ENCODE measurements at places on chromosomes 3 and 15. TPM values are rescaled to one million over a fixed set of nuclear protein-coding genes. Genes with fewer than 3 reads are reported as not detected.

DNA sequence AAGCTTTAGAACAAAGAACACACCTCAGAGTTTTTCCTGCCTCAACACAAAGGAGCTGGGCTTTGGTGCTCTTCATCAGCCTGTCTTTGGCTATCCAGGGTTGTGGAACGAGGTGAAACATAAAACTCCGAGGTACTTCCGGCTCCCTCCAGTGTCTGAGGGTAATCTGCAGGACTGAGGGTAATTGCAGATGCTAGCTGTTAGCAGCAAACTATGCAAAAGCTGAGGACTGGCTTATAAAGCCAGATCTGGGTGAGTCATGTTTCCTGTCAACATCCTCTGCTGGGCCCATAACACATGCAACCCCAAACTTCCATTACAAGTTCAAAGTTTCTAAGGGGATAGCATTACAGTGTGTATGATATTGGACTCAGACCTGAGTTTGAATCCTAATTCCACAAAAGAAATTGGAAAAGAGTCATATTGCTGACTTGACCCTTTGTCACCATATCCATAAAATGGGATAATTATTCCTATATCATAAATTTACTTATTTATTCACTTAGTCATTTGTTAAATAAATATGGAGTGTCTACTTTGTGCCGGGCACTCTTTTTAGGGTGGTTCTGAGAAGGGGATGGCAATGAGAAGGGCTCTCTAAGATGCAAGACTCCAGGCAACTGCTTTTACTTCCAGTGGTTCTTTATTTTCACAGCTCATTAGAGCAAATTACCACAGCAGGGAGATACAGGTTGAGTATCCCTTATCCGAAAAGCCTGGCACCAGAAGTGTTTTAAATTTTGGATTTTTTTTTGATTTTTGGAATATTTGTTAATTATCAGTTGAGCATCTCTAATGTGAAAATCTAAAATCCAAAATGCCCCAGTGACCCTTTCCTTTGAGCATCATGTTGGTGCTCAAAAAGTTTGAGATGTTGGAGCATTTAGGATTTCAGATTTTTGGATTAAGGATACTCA is 9.5 kb upstream of the TRIM69 start:
- DNase-seq = peak; percentile 49

DNA sequence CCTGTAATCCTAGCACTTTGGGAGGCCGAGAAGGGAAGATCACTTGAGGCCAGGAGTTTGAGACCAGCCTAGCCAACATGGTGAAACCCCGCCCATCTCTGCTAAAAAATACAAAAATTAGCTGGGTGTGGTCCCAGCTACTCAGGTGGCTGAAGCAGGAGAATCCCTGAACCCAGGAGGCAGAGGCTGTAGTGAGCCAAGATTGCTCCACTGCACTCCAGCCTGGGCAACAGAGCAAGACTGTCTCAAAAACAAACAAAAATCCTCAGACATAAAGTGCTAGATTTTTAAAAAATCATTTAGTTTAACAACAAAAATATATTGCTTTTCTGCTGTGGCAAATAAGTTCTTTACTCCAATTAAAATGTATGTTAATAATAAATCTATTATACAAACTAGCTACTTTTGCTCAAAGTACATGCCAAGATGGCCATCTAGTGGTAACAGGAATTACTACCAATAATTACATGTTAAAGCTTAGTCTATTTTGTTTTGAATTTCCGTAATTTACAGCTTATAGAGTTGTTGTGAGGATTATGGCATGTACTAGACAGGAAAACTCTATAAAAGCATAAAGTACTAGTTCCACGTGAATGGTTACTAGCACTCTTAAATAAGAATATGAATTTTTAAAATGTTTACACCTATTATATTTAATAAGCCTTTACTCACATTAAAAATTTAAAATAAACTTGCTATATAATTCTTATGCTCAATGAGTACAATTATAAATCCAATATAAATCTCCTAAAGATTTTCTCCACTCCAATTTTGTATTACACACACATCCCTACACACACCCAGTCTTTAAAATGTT is 39.0 kb downstream of the GABPB1 start:
- DNase-seq = peak; percentile 73

- peak; percentile 76 for DNase-seq
These were observed 127.4 kb upstream of the ADAMTS9 start for GRCh38 chr3:64815195-64815631.

The VPS39 gene
- 222 TPM for total RNA-seq

DNA sequence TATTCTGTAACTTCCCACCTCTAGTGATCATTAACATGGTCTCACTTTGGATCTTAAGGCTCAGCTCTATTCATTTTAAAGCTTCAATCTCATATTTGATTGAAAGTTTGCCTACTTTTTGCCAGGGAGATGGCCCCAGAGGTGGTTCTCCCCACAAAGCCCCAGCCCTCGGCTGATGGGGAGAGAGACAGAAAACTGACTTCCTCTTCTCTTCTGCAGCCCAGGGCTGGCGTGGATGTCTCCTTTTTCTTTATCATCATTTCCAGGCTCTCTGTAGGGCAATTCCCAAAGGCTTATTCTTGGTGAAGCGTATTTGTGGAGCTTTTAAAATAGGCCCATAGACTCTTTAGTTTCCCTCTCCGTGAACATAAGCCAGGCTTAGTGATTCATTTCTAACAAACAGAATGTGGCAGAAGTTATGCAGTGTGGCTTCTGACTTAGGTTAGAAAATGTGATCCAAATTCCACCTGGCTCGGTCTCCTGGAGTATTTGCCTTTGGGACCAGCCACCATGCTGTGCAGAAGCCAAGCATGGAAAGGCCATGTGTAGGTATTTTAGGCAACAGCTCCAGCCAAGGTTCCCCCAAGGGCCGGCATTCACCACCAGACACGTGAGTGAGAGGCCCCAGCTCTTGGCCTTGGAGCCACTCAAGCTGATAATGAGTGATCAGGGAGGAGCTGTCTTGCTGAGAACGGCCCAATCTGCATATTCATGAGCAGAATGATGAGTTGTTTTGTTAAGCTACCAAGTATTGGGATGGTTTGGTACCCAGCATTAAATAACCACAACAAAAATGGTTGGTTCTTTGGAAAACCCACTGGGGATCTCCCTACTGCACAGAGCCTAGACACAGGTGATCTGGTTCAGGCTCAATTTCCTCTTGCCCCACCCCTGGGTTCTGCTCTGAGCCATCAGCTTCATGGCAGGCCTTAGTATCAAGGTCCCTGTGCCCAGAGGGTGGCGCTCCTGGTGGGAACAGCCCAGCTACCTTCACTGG is 353.2 kb upstream of the PROK2 start:
- DNase-seq = no peak

GRCh38 chr3:68974711-68975110 is 38.8 kb downstream of the EOGT start:
- no peak for DNase-seq

DNA sequence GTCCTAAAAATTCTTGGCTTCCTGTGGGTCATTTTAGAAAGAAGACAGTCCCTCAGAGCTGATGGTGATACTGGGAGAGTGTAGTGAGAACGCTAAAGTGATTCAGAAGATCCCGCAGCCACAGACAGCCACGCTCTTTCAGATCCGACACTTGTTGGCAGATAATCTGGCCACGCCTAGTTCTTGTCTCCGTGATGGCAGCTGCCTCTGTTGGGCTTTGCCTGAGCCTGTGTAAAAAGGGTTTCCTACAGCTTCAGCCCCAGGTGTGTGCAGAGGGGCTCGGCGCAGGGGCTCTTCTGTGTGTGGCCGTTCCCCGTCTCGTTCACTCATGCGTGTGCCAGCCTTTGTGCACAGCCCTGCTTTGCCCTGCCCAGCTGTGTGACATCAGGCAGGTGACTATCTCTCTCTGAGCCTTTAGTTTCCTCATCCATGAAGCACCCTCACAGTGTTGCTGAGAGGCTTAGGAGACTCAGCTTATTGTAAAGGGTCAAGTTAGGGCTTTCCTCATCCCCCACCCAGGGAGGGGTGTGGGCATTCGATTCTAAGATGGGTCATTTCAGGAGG is 6.3 kb downstream of the IRAK2 start:
- no peak for DNase-seq

DNA sequence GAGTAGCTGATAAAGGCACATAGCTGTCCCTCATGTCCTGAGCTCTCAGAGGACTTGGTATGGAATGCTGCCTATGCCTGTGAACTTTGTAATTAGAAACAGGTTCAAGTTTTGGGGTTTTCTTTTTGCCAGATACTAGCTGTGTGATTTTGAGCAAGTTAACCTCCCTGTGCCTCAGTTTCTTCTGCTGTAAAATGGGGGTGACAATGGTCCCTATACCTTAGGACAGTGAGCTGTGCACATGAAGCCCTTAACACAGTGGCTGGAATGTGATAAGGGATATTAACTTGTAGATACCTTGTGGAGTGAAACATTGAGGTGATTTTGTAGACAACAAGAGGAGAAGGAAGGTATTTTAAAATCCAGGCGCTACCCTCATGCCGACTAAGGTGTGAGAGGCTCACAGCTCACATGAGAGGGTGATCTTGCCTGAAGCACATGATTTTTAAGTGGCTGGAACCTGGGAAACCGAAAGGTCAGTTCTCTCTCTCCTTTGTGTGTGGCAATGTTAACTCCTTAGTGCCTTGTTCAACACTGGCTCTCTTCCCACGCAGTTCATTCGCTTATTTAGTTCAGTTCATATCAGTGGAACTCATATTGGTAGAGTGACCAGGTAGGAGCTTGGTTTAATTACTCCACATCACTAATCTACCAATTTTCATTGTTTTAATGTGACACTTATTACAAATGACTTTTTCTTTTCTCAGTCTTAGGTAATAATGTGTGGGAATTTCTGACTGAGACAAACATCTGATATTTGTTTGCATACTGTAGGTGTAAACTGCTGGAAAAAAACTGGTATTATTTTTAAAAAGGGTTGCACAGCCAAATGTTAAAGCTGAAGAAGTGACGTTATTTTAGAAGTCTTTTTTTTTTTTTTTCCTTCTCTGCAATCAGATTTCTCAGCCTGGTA is 236.2 kb downstream of the ITPR1 start:
- no peak for DNase-seq

- DNase-seq = peak; percentile 79
These were observed 17.4 kb upstream of the SHF start for GRCh38 chr15:45205192-45205591.

- no peak for DNase-seq
These were observed 61.0 kb upstream of the ST3GAL6 start for GRCh38 chr3:98702166-98702565.

DNA sequence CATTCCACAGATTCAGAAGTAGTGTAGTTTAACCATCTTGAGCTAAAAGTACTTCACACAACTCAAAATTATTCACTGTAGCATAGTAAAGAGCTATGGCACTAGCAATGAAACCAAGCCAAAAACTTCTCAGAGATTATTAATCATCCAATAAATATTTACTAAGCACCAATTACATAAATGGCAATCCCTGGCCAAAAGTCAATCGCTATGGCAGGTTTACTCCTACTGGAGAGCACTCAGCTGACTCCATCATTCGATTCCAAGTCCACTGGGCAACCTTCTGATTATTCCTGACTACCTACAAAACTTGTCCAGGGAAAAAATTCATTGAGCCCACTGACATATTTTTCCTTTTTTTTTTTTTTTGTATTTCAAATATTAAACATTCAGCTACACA is 23.9 kb downstream of the ATP13A3 start:
- DNase-seq = no peak

The TP63 gene
- total RNA-seq = not detected

DNA sequence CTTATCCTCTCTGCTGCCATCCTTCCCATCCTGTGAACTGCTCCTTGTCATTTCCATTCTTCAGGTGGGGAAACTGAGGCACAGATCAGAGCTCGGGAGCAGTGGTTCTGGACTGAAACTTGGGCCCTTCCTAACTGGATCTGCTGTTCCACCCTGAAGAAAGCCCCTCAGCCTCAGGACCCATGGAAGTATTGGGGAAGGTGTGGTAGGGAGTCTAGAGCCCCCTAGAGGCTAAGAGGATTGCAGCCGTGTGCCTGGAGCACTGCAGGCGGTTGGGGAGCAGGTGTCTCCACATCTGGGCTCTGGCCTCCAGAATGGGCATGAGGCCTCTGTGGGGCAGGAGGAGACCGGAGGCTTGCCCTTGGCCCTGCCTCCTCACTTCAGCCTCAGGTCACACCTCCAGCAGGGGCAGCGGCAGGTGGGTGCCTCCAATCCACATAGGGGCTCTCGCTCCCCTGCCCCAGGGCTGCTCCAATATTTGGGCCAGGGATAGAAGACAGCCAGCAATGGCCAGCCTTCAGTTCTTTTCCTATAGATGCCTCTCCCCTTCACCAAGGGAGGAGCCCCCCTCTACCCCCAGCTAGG is 28.1 kb downstream of the DNAJB8 start:
- no peak for DNase-seq

DNA sequence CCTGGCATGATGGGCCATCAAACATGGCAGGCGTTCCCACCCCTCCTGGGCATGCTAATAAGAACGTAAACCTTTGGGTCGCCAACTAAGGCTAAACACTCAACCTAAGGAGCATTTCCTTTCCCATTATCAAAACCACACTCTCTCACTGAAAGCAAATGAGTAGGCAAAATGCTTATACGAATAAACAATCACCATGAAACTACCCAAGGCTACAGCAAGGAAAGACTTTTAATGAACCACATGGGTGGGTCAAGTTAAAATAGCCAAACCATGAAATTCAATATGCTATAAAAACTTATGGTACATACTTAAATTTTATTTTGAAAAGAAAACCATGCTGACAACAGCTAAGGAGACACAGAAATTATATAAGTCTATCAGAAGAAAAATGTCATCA is 180.6 kb downstream of the OSBPL10 start:
- DNase-seq = no peak

GRCh38 chr3:30357897-30358296 is 248.5 kb upstream of the TGFBR2 start:
- DNase-seq = no peak

GRCh38 chr3:127406309-127407025 is 118.6 kb upstream of the PRR20G start:
- no peak for DNase-seq

The B4GALT4 gene
- 39.7 TPM for total RNA-seq

- DNase-seq = no peak
These were observed 1038.2 kb downstream of the MCTP2 start for GRCh38 chr15:95269242-95270183.

GRCh38 chr3:112122870-112123269 is 10.2 kb downstream of the GCSAM start:
- DNase-seq = no peak

- peak; percentile 82 for DNase-seq
These were observed 153.3 kb downstream of the P3H2 start for GRCh38 chr3:189967254-189967865.

The ANKRD34C gene
- total RNA-seq = not detected

- DNase-seq = no peak
These were observed 269.2 kb downstream of the THRB start for GRCh38 chr3:24225385-24225950.

DNA sequence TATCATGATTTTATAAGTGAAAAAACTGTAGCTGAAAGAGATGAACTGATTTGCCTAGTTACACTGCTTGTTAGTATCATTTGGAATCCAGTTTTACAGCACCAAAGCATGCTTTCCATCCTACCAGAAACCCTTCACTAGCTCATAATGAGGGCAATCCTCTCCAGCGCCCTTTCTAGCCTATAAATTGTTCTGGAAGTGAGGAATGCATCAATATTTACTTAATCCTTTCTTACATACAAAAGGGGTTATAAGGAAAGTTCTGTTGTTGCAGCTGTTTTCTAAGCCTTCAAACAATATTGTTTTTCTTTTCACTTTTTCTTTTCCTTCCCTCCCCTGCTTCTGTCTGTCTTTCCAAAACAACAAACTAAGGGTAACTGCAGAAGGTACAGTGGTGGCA is 11.0 kb upstream of the PCCB start:
- no peak for DNase-seq
